ENCODE measurements at places on chromosomes 5 and 9.

DNA sequence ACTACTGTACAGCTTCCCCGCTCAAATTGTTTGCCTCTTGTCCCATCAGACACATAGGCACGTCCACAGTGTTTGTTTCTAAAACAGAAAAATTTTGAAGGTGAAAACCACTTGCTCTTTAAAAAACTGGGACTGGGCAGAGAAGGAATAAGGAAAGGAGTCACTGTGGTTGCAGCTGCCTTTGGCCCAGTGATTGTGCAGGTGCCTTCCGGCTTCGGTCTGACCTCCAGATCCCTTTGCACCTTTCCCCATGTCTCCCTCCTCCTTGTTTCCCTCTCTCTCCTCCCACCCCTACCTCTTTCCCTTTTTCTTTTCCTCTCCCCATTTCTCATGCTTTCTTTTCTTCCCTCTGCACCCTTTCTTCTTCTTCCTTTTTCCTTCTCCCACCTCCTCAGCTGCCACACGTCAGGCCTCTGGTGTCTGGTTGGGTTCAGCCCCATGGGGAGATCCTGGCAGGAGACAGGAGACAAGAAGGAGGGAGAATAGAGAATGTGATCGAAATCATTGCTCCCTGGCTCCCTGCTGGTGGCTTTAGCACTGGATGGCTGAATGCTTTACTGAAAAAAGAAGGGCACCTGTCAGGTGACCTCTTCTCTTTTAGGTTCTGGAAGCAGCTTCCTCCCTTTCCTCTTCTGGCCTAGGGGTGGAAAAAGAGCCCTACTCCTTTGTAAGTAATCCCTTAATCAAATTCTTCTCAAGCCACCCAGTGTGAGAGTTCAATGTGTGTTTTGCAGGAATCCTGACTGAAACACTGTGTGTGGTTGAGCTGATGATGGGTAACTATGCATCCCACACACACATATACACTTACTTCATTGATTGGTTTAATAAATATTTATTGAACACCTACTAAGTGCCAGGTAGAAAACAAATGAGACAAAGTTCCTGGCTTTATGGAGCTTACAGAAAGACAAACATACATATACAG, 267.3 kb downstream of the MAST4 start:
- DNase-seq = no peak

DNA sequence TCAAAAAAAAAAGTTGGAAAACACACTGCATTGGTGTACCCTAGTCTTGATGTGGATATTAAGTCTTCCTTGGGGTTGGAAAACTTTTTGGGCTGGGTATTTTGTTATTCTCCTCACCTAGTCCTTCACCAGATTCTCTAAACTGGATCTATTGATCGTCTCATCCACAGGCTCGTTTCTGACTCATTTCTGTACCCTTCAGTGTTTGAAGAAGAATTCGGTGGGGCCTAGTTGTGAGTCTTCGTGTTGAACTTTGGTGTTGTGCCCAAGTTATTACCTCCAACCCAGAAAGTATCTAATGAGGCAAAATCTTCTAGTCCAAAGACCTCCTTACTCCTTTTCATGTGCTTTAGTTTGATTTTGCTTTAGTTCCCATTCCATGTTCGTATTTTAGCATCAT, 1.6 kb downstream of the NFX1 start:
- no peak for DNase-seq

DNA sequence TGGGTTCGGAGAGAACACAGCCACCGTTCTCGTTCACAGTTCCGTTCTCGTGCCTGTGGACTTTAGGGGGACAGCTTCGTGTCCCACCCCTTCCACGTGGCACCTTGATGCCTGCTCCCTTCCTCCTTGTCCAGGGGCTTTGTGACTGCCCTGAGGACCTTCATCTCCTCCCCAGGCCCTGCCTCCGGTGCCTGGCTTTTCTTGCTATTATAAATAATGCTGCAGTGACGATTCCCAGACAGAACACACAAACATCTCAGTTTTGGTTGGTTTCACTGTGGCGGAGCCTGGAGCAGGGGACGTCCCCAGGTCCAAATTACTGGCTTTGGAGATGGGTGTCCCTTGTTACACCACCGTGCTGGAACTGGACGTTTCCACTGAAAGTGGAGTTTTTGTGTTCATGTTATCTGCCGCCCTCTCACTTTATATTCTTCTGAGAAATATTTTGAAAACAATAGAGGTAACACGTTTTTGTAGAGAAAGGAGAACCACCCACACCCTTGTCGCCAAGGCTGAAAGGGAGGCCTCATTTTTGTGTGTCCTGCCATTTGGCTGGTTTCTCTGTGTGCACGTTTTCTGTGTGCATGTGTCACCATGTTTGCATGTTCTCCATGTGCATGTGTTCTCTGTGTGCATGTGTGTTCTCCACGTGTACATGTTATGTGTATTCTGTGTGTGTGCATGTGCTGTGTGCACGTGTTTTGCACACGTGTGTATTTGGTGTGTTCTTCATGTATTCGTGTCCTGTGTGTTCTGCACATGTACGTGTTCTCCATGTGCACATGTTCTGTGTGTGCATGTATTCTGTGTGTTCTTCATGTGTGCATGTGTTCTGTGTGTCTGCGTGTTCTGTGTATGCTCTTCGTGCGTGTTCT, 24.2 kb downstream of the WNK2 start:
- DNase-seq = no peak

DNA sequence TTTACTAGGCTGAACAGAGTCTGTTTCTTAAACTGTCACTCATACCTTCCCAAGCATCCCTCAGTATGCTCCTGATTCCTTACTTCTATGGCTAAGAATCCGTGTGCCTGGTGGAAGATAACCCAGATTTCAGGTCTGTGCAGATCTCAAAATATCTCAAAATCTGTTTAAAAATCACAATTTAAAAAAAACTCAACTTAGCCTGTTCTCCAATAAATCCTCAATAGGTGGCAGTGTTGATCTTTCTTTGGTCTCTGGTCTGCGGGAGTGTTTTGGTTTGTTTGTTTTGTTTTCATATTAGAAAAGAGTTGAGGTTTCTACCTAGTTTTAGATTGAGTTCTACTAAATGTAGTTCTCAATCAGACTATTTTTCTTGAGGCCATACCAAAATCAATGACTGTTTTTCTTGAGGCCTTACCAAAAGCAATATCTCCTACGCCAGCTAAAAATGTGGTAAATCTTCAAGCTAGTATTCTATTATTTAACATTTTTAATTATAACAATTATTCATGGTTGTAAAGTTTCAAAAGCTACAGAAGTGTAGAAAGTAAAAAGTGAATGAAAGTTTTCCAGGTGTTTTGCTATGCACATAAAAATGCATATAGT, 57.9 kb downstream of the TGFBR1 start:
- DNase-seq = no peak

DNA sequence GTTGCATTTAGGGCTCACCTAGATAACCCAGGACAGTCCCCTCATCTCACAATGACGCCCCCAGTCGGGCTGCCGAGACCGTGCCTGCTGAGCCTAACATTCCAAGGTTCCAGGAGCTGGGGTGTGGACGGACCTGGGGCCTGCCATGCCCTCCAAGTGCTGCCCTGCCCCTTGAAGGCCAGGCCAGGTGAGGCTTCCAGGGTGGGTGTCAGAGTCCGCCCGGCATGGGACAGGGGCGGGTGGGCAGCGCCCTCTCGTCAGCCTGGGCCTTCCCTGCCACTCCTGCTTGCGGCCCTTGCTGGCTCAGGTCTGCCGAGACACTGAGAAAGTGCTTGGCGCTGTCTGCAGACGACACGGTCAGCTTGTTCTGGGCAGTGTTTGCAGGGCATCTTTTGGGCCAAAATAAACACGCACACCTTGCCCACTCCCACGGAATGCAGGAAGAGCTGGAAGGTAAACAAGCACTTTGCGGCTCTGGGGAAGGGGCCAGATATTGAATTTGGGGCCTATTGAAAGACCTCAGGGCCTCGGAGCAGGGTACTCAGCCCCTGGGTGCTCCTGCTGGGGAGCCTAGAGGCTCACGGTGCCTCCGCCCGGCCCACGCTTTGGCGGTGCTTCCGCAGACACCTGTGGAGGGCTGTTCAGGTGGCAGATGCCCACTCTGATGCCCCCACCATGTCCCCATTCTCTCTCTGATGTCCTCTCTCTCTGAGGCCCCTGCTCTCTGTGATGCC, 4.2 kb upstream of the SCGB3A1 start:
- DNase-seq = no peak

DNA sequence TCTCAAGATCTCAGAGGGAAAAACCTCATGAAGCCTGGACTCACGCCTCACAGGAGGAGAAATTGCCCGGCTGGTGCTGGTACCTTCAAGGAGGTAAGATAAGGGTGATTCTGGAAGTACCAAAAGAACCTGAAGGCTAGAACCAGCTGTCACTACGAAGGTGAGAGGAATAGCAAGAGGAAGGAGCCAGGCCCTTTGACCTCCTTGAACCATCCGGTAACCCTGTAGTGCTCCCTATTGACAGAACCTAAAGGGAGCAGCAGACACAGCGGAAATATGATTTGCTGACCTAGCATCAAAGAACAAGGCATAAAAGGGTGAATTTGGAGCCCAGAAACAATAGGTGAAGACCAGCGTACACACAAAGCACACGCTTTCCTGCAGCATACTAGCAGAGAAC, 92.2 kb downstream of the DOCK8 start:
- no peak for DNase-seq

DNA sequence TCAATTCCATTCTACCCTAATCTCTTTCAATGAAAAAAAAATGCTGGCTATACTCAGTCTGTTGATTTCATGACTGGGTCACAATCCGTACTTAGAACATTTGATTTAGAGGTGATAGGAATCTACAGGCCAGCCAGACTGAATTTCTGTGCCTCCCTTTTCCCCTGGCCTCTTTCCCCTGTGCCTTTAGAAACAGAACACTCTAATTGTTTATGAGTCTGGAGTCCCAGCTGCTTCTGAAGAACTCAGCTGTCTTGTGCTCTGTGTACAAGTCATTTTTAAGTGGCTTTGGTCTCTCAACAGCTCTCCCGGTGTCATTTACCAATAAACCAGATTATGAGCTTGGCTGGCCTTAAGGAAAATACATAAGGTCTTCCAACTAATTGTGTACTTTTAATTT, 94.1 kb upstream of the ITGA2 start:
- DNase-seq = no peak

- no peak for DNase-seq
Measured at GRCh38 chr5:139666551-139666950, 18.4 kb downstream of the CXXC5 start.

- DNase-seq = no peak
Measured at GRCh38 chr5:152367554-152367953, 37.5 kb downstream of the NMUR2 start.

GRCh38 chr5:94969174-94969573, 315.7 kb downstream of the MCTP1 start:
- DNase-seq = no peak

DNA sequence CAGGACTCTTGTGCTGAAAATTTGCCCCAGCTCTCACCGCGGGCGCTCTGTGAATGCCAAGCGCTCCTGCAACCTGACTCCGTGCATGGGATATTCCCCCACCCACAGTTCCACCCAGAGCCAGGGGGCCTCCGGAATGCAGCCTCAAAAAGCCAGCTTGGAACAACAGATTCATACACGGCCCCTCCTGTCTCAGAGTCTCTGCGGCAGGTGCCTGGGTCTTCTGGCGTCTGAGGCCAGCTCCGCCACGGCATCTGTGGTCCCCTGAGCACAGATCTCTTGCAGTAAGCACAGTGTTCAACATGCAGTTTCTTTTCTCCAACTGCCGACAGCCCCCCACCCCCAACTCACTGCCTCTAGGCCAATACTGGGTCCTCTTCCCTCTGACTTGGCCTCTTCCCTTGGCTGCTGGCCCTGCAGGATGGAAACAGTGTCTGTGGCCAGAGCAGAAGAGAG, 355.7 kb upstream of the IRX2 start:
- no peak for DNase-seq

GRCh38 chr5:31809050-31809870, 170.3 kb downstream of the PDZD2 start:
- no peak for DNase-seq

DNA sequence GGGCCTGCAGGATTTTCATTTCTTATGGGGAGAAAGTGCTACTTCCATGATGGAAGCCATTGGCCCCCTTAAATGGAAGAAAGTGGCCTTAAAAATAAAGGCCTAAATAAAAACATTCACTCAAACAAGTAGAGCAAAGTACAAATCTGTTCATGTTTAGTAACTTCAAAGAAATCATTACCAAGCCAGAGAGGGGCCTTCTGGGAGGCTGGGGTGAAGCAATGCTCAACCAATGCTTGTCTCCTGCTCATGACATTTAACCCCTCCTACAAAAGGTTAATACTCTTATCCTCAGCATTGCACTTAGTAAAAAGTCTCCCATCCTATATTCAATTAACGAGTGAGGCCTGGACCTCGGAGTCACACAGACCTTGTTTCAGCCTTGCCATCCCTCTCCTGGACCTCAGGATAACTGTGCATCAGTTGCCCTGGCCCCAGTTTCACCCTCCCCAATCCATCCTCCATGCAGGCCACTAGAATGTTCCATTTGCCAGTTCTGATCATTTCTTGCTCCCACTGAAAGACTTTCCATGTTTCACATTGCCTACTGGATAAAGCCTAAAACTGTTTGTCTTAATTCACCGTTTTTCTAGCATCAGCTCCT, 36.9 kb upstream of the ALDH1B1 start:
- DNase-seq = no peak

- no peak for DNase-seq
Measured at GRCh38 chr5:170310256-170310926, 12.8 kb upstream of the LCP2 start.

DNA sequence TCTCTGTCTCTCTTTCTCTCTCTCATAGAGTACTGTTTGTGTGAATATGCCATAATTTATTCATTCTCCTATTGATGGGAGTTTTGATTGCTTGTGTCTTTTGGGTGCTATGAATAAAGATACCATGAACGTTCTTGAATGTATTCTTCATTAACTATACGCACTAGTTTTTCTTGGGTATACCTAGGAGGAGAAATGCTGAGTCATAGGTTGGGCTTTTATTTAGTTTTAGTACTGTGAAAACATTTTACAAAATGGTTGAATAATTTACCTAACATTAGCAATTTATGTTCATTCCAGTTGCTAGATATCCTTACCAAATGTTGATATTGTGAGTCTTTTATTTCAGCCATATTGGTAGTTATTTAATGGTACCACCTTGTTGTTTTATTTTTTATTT, 192.5 kb downstream of the NPR3 start:
- no peak for DNase-seq

GRCh38 chr9:20865347-20865746, 166.1 kb downstream of the HACD4 start:
- DNase-seq = no peak

DNA sequence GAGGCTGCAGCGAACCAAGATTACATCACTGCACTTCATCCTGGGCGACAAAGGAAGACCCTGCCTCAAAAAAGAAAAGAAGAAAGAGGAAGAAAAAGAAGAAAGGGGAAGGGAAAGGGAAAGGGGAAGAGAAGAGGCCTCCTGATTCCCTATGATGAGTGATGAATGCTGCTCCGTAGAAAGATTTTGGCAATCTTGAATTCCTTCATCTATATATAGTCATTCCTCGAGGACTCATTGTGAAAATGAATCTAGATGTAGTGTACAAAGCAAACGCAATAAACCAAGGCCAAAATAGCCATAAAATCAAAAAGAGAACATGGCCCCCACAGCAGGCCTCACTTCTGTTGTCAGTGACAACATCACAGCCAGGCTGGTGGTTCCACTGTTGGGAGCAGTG, 218.0 kb downstream of the DCP2 start:
- DNase-seq = no peak

- no peak for DNase-seq
Measured at GRCh38 chr9:97419309-97419867, 7.5 kb downstream of the TDRD7 start.

Data from activated gamma-delta T cell (primary cell).